ENCODE measurements at places on chromosomes 11 and 22. TPM values are rescaled to one million over a fixed set of nuclear protein-coding genes. Genes with fewer than 3 reads are reported as not detected.

Gene SLC2A11
- polyA plus RNA-seq = 4.2 TPM

Gene OR5AP2
- not detected for polyA plus RNA-seq

Gene OR51B2
- polyA plus RNA-seq = not detected

Gene VSIG2
- polyA plus RNA-seq = 1.2 TPM

Gene HEPHL1
- polyA plus RNA-seq = not detected

Gene KRTAP5-2
- not detected for polyA plus RNA-seq

Gene POU2AF2
- not detected for polyA plus RNA-seq

- no peak for DNase-seq
Measured at GRCh38 chr11:35145271-35145670, 6.3 kb downstream of the CD44 start.

- DNase-seq = no peak
Measured at GRCh38 chr11:94762995-94763394, 5.2 kb upstream of the AMOTL1 start.

DNA sequence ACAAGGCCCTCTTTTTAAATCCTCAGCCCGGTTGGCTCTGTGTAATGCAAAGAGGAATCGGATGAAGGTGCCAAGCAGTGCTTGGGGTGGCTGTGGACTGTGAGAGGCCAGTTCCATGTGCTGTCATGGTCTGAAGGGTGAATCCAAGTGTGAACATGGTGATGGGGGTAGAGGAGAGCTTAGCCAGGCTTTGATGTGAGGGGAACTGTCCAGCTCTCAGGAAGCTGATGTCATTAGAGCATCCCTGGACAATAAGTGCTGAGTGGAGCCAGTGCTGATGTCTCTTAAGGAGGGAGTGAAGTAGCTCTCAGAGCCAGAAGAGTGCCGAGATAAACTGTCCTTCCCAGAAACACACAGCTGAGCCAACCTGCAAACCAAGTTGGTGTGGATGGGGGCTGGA, 53.6 kb downstream of the NAV2 start:
- no peak for DNase-seq

DNA sequence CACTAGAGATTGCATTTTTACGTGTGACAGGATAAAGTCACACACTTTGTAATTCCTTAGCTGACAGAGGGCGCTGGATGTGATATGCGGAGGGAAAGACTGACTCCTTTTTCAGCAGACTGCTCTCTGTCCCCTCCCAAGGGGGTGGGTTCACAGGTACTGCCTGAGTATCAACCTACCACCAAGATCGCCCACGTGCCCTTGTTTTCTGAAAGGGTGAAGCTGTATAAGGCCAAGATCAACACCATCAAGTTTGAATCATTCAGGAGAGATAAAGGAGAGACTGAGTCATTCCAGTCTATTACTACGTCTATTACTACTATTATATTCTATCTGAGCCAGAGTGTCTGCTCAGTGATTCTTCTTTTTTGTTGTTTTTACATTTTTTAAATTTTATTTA, 30.7 kb downstream of the BUD13 start:
- peak; percentile 34 for DNase-seq

- DNase-seq = peak; percentile 64
Measured at GRCh38 chr11:75996523-75997442, 181.8 kb downstream of the UVRAG start.

DNA sequence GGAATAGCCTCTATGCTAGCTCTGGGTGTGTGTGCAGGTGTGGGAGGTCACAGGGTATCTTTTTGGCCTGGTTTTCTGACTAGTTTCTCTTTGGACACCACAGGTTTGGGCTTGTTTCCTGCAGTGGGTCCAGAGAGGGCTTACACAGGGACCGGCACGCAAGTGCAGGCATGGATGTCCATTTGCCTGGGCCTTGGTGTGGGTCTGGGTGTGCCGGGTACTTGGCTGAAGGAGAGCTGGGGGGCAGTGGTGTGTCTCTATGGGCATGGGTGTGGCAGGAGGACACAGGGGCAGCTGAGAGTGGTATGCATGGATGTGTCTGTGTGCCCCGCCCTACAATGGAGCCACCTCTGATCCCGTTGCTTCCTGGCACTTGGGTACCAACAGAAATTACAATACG, 7.5 kb upstream of the KCNJ11 start:
- DNase-seq = no peak

DNA sequence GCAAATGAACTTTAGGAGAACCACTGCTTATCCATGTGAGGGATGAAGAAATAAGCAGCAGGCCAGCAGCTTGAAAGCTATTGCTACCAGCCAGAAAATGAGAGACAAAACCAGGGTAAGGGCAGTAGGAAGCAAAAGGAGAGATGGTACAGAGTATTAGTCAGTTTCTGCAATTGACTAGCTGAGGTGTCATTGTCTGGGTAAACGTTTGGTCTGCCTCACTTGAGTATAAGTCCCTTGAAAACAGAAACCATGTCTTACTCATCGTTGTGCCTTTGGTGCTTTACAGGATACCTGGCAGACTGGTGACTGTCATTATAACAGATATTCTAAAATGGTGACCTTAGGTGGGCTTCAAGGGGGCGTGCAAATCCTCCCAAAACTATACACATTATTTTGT, 63.9 kb upstream of the USP47 start:
- DNase-seq = no peak

DNA sequence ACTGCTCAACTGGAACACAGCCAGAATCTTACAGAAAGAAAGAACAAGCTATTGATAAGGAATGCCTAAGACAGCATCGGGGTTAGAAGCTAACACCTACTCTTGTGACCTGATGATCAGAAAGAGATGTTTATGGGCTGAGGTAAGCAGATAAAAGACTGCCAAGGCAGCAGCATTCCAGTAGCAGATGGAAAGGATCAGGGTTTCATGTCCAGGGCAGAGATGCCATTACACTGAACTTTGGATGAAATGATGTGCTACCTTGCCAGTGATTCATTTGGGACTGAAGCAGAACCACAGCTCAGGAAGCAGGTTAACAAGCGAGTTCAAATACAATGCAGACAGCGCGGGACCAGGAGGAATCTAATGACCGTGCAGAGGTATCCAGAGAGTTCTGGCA, 27.1 kb upstream of the APOA1 start:
- no peak for DNase-seq

DNA sequence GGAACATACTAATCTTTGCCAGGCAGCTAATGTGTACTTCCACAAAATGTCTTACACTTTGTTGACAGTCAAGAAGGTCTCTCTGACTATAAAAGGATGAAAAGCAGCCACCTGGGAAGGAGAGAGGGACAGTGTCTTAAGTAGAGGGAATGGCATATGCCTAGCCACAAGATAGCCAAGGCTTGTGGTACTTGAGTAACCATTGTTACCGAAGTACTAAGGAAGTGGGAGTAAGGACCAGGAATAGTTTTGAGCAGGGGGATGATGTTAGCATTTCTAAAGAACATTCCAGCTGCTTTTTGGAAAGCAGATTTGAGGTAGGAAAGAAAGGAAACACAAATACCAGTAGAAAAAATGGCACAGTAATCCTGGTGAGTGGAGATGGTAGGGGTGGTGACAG, 3.4 kb downstream of the TMEM126A start:
- DNase-seq = no peak

- DNase-seq = peak; percentile 94
Measured at GRCh38 chr22:24420072-24420976, 7.1 kb upstream of the ADORA2A start.

DNA sequence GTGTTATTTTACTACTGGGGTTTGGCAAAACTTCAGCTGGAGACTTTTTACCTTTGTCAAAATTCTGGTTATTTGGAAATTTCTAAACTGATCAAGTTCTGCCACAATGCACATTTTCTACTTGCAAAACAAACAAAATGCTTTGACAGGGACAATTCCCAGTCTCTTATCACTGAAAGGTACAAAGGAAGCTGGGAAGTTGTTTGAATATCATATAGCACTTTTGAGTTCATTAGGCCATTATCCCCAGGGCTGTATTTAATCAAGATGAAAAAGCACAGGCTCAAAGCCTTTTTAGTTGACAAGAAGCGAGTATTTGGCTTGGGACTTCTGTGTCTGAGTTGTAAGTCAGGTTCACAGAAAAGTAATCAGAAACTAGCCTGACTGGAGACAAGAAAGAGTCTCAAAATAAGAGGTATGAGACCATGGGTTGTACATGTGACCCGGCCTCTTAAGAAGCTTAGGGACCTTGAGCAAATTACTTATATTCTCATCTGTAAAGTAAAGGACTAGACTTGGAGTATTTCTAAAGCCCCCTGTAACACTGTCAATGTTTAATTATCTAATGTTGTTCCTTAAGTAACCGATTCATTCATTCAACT, 2.9 kb upstream of the HORMAD2 start:
- no peak for DNase-seq

DNA sequence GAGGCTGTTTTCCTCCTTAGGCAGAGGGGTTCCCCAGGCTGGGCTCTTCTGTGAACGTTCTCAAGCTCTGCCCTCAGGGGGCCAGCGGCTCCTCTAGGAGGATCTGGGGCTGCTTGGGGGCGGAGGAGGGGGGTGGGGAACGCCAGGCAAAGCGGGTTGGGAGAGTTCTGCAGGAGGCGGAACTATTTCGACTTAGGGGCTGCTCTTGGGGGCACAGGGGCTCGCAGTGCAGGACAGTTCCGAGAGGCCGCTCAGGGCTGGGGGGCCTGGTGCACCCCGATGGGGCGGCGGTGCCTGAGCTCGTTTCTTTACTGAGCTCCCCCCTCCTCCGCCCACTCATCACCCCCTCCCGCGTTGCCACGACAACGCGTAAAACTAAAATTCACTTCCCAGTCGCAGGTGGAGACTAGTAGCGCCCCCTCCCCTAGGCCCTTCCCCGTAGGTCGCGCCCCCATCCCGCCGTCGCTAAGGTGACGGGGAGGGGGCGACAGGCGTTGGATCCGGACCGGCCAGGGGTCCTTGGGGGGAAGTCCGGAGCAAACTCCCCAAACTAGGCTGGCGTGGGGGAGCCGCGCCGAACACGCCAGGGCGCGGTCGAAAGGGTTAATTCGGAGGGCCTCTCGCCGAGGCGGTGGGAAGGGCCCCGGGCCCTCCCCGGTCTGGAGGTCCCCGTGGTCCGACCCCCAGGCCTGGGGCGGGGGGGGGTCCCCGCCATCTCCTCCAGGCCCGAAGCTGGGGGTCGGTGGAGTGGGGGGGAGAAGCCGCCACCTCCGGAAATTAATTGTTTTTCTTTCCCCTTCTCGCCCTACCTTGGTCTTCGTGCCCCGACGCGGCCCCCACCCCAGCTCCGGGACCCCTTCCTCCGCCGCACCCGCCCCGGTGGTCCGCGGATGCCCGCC, 857 bp downstream of the SHANK3 start:
- DNase-seq = peak; percentile 68

GRCh38 chr11:49505231-49505630, 296.8 kb upstream of the FOLH1 start:
- DNase-seq = no peak

GRCh38 chr22:42156598-42156997, 26.0 kb upstream of the CYP2D6 start:
- DNase-seq = no peak

- no peak for DNase-seq
Measured at GRCh38 chr11:75504501-75504900, 21.2 kb downstream of the GDPD5 start.

DNA sequence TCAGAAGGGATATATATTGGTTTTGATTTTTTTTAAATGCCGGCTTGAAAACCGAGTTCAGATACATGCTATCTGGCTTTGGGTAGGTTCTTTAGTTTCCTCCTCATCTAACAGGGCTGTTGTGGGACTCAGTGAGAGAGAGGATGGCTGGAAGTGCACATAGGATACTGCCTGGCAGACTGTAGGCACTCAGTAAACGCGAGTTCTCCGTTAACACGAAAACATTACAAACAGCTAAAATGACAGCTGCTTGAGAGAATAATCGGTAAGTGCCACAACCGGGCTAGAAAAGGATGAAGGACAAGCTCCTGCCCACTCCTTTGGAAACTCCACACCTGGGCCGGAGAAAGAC, 369 bp downstream of the XRRA1 start:
- DNase-seq = no peak

DNA sequence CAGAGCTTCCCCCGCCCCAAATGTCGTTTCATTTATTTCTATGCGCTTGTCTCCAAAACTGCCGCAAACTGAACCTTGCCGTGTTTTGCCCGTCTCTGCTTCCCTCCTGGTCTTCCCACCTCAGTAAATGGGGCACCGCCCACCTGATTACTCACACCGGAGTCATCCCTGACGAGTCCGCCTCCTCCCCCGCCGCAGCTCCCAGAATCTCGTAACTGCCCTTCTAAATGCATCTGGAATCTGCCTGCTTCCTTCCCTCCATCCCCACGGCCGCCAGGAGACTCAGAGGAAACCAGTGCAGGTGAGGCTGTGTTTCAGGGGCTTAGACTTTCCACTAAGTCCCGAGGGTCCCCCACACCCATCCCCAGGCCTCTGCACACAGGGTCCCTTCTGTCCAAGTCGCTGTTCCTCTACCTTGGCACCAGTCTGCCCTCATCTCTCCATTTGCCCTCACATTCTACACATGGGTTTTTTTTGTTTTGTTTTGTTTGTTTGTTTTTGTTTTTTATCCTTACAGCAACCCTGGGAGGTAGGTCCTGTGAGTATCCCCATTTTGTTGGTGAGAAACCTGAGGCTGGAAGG, 62.6 kb upstream of the PHF21B start:
- DNase-seq = no peak
